Immature natural killer cell (primary cell): ENCODE measurements at places on chromosomes 2 and 18.
A peak's percentile ranks its signal among the peaks of the same experiment; 100 is the strongest.

DNA sequence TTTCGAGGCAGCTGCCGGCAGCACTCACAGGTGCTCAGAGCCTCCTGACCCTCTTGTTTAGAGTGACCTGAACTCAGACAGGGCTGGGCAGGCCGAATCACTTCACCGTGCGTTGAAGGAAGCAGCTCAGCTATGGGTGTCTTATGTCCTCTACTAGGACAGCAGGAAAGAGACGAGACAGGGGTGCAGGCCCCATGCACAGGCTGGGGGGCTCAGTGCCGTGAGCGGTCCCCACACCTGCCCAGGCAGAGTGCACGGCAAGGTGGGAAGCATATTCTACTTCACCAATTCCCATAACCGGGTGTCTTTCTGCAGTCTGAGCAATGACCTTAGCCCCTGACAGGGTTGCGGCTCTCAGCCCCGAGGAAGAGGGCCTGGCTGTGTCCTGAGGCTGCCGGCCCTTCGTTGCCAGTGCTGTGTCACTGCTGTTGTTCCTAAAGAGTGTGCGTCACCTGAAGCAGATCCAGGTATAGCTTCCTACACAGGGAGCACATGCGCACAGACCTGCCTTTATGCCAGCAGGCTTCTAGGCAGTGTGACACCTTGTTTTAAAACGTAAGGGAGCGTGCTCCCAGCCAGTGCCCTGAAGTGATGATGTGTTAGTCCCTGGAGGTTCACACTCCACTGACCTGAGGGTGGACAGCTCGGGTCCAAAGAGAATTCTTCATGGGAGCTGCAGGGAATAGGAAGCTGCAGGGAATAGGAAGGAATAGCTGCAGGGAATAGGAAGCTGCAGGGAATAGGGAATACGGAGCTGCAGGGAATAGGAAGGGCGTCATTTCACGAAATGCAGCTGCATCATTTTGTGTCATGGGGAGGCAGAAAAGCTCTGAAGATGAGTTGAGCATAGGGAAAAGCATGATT, 207.9 kb upstream of the SALL3 start:
- DNase-seq: no peak

DNA sequence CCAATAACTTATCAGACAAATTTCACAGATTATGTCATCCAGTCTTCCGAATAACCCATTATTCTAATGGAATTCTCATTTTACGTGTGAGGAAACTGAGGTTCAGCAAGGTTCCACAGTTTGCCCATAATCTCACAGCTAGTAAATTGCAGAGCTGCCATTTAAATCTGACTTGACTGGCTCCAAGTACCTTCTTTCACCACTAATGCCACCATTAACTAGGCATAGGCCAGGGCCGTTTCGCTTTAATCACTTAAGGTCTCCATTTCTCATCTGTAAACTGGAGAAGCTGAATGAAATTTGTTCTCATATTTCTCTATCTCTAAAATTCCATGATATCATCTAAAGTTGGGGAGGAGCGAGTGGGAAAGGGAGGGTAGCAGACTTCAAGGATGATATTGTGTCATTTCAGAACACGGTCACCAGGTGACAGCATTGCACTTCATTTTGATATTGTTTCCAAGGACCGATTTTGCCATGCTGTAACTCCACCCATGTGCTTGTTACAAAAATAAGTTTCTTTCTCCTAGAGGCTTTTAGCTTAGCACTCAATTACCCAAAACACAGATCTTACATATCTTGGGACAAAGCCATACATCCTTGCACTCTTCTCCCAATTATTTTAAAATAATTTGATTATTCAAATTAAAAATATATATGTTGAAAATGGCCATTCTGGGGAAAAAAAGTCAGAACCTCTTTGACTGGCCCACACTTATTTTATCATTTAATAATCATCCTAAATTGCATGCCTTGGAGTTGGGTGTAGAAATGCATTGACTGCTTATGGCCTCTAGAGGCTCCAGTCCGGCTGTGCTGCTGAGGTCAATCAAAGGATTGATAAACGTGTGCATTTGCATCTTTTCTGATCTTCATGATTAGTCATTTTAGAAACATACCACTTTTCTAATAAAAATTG, 123.8 kb downstream of the AKAIN1 start:
- DNase-seq: peak; percentile 10

DNA sequence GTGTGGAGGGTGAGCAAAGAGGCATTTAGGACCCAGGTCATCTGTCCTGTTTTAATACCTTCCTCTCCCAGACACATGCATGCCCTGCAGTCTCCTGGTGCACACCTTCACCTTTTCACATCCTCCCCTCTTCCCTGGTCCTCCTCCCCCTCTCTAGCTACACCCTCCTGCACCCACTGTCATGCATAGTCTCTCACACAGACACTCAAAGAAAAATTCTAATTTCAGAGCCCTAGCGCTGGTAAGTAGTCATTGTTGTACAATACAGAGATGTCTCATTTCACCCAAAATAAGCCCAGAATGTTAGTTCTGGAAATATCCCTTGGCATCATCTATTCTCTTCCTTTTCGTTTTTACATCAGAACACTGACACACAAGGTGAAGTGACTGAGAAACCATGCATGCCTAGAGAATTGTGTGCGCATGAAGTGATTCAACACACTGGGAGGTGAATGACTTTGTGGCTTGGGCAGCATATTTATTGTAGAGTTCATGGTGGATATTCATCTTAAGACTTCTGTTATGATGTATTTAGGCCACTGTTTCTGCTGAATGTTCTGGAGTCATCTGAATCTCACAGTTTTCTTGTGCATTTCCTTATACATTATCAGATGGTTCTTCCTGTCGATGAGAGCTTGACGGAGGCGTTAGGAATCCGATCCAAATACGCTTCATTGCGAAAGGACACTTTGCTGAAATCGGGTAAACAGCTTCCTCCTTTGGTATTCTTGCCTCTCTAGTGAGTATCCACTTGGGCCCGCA, 69.9 kb downstream of the COA5 start:
- DNase-seq: no peak

- DNase-seq: no peak
These were observed 170.3 kb upstream of the MAP2 start for GRCh38 chr2:209253544-209253943.

GRCh38 chr2:64866797-64867196, 122.4 kb upstream of the SLC1A4 start:
- no peak for DNase-seq

- DNase-seq: no peak
These were observed 62.0 kb upstream of the WDR75 start for GRCh38 chr2:189379287-189379630.

GRCh38 chr2:48207201-48207641, 300.9 kb upstream of the FBXO11 start:
- no peak for DNase-seq

DNA sequence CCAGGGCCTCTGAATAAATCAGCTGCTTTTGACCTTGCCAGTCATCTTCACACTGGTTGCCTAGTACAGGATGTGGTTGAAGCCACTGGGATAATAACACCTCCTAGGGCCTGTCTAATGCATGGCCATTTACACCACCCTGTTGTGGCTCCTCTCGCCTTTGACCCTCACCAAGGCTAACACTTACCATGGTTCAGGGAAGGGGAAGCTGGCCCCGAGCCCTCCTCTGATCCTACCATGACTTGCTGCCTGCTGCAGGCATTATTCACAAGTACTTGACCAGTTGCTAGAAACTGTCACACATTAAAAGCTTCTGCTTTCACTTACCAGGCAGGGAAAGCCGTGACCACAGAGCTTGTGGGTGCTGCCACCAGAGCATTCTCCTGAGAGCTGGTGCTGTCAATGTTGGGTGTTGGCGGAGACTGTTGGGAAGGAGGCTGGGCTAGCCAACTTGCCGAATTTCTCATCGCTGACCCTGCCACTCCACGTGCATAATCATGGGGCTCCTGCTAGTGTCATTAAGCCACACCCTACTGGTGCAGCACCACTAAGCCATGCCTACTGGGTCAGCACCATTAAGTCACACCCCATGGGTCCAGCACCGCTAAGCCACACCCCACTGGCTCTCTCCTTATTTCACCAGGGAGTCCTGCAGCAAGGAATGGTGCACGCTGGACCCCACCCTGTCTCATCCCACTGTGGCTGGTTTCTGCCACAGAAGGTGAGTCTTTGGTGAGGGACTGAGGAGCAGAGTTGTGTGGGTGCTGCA, 47.0 kb upstream of the TTC39C start:
- peak; percentile 81 for DNase-seq

DNA sequence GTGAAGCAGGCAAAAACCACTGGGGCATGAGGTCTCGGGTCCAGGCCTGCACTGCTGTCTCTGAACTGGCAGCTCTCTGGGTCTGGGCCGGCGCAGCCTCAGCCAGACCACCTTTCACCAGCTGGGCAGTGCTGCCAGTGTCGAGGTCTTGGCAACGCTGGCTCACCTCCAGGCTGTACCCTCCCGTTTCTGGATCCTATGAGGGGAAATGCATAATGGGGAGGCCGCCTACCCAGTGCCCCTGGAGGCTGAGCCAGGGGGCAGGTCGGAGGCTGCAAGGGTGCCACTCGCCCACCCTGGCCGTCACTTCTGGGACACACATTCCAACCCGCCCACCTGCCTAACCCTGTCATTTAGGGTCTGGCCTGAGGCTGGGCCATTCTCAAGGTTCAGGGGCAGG, 24.6 kb downstream of the KIF1A start:
- DNase-seq: no peak

GRCh38 chr2:237885111-237885930, 25.9 kb downstream of the RAMP1 start:
- no peak for DNase-seq

GRCh38 chr2:136212426-136213378, 94.8 kb upstream of the CXCR4 start:
- peak; percentile 70 for DNase-seq

DNA sequence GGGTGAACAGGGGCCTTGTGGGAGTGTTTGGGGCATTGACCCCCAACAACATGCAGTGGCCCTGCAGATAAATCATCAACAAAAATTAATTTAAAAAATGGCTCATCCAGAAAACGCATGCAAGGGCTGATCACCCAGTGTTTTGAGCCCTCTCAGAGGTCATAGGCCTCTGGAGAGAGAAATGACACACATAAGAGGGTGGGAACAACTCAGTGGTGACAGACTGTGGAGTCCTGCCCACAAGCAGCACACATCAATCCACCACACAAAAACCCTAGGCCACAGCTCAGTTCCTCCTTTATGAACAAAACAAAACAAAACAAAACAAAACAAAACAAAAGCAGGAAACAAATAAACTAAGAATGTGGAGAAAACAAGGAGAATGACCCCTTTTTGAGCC, 351.7 kb upstream of the SPHKAP start:
- no peak for DNase-seq

DNA sequence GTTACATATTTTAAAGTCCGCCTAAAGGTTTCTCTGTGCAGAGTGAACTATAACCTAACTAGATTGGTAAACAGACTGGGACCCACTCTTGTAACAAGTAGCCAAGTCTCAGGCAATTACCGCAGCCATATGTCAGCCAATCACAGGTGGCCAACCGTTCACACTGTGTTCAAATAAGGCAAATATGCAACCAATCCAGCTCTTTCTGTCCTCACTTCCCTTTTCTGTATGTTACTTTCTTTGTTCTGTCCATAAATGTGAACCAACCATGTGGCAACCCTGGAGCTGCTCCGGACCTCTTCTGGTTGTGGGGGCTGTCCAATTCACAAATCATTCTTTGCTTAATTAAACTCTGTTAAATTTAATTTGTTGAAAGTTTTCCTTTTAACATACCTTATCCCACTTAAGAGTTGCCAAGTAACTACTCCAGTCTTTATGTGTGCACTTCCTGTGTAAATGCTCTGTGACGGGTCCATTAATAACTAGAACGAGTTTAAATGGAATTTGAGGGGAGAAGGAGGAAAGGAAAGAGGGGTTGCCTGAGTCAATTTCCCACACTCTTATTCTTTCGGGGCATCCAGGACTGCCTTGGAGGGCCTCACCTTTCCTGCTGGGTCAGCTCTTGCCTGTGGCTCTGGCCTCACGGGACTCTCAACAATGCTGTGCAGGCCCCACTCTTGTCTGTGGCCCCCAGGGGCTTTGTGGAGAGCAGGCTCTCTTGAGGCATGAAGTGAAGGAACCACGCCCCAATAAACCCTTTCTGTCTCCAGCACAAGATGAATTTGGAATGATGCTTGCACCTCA, 6.6 kb upstream of the RPL37A start:
- no peak for DNase-seq

GRCh38 chr18:8767340-8767739, 62.0 kb downstream of the MTCL1 start:
- no peak for DNase-seq

GRCh38 chr2:50449306-50449705, 582.6 kb downstream of the NRXN1 start:
- DNase-seq: no peak

DNA sequence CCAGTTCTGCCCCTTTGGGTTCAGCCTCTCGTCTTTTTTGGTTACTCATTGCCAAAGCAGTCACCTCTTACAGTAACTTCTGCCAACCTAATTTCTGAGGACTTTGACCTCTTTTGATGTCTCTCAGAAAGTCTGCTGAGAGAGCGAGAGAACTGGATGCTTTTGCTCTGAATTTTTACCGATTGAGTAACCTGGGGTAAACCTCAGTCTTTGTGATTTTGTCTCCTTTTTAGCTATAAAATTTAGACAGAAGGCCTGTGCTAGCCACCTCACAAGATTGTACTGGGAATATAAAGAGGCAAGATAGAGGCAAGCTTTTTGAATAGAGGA, 34.8 kb upstream of the IL1R1 start:
- DNase-seq: no peak

DNA sequence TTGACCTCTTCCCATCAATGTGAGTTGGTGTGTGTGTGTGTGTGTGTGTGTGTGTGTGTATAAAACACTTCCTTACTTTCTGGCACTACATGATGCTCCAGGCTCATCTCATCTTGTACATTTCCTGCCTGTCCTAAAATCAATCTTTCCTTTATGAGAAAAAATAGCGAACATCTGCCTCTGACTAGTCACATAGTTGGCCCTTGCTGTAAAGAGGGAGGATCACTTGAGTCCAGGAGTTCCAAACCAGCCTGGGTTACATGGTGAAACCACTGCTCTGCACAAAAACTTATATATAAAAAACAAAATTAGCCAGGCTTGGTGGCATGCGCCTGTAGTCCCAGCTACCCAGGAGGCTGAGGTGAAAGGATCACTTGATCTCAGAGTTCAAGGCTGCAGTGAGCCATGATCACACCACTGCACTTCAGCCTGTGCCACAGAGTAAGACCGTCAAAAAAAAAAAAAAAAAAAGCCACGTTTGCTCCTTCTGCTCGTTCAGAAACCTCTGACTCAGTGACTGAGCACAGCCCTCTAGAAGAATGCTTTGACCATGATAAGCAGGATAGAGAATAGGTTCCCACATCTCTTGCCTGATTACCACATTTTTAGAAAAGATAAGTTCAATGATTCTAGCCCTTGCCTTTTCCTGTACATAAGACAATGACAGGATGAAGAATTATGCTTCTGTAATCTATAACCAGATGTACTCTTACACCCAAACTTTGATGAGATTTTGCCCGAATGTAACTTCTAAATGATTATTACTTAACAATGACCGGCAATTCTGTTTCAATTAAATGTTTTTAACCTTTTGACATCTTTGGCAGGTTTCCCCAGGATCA, 45.2 kb upstream of the ST3GAL5 start:
- DNase-seq: no peak
